ENCODE measurements at places on chromosomes 6 and 20. TPM values are rescaled to one million over a fixed set of nuclear protein-coding genes. Genes with fewer than 3 reads are reported as not detected.

TSBP1 gene
- total RNA-seq: not detected

CCN5 gene
- not detected for total RNA-seq

SEL1L2 gene
- 0.62 TPM for total RNA-seq

FABP7 gene
- total RNA-seq: 1,309 TPM

AGER gene
- total RNA-seq: 0.78 TPM

BMP7 gene
- 8.7 TPM for total RNA-seq

All from occipital lobe (tissue), 3 donors.